Right ventricle myocardium superior (tissue), 1 donor: ENCODE measurements at places on chromosomes 11 and 22.

- no peak for DNase-seq
Measured at GRCh38 chr11:72828081-72828567, 13.9 kb downstream of the ATG16L2 start.

GRCh38 chr11:15730995-15731385 lies 616.3 kb downstream of the INSC start:
- DNase-seq = no peak

DNA sequence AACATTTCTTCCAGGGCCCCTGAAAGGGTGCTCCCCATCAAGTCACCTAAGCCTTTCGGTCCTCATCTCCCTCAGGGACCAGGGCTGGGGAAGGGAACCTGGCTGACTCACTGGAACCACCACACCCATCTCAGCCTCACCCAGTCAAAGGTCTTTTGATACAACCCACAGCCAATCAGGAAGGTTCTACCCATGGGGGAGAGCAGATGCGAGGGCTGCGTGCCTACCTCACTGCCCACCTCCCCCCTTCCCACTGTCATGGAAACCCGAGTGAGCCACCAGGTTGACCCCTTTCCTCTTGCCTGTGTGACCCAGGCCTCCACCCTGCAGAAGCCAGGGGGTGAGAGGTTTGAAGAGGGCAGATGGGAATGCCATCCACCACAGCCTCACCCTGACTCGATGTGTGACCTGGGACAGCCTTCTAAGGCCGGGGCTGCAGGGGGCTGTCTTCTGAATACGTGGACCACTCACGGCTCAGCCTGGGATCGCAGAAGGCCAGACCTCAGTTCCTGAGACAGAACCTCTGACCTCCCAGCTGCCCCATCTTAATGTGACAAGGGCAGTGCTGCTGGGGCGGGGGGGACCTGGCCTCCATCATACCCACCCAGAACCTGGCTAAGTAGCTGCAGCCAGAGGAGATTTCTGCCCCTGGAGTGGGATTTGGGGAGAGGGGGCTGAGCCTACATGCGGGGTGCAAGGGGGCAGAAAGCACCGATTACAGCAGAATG lies 2.7 kb downstream of the MDK start:
- no peak for DNase-seq

- DNase-seq = peak; percentile 44
Measured at GRCh38 chr11:69106031-69106811, 49.5 kb upstream of the SMIM38 start.

DNA sequence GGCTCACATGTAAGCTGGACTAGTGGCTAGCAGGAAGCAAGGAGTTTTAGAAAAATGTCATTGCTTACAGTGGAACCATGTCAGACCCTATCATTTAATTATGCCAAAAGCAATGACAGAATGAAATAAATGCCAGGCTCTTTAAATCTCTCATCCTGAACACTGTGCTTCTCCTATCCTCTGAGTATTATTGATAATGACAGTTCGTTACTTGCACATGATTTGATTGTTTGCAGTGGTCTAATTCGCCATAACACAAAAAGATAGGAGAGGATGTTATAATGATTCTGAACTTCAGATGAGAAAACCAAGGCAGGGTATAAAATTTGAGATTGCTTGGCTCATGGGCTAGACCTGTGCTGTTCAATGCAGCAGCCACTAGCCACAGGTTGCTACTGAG lies 68.2 kb downstream of the FLI1 start:
- DNase-seq = no peak

- no peak for DNase-seq
Measured at GRCh38 chr22:38513063-38513462, 7.0 kb upstream of the DDX17 start.

DNA sequence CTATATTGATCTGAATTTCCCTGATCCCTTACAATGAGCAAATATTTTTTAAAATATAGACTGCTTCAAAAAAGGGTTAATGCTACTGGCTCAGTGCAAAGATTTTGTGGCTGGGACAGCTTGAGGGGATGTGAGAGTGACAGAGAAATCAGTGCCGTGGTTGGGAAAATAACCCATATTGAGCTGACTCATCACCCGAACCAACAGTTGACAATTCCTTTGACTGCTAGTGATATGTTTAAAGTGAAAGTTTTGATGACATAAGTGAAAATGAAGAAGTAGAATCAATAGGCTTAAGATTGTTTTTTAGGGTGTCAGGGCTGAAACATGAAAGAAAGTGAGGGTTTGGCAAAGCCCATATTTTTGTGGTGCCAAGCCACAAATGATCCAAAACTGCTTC lies 257.1 kb upstream of the TENM4 start:
- DNase-seq = no peak

- DNase-seq = no peak
Measured at GRCh38 chr11:23569134-23569533, 708.9 kb upstream of the CCDC179 start.

DNA sequence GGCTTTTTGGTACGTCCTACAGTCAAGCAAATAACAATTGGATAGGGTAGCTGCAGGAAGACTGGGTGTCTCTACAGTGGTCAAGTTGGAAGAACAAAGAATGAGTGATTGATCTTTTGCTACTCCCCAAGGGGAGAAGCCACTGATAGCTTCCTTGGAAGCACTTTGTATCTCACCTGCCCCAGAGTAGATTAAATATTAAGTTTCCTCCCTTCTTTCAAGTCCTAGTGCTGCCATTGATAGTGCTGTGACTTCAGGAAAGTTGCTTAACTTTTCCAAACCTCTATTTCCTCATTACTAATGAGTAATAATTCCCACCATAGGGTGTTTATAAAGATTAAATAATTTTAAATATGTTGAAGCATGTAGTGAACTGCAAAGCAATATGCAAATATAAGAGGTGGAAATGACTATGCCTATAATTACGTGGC lies 35.6 kb upstream of the EHF start:
- DNase-seq = no peak

DNA sequence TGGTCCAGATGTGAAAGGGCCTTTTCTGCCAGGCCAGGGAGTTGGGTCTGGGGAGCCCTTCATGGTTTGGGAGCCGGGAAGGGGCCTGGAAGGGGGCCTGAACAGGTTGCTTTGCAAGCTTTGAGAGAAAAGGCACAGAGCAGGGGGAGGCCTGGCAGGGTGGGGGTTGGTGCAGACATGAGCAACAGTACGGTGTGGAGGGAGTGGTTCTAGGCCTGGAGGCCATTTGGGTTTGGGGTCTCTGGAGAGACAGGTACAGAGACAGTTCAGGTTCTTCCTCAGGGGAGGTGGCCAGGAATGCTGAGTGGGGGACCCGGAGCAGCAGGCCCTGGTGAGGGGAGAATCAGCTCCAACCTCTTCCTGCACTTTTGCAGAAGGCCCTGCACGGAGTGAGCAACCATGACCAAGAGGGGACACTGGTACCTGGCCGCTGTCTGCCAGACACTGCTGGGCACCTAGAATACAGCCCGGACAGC lies 1.4 kb downstream of the KDELR3 start:
- no peak for DNase-seq

- no peak for DNase-seq
Measured at GRCh38 chr11:26204839-26205238, 127.1 kb upstream of the ANO3 start.

- DNase-seq = no peak
Measured at GRCh38 chr22:42025421-42025820, 26.8 kb downstream of the WBP2NL start.

- peak; percentile 70 for DNase-seq
Measured at GRCh38 chr22:49724893-49725489, 102.7 kb downstream of the BRD1 start.

DNA sequence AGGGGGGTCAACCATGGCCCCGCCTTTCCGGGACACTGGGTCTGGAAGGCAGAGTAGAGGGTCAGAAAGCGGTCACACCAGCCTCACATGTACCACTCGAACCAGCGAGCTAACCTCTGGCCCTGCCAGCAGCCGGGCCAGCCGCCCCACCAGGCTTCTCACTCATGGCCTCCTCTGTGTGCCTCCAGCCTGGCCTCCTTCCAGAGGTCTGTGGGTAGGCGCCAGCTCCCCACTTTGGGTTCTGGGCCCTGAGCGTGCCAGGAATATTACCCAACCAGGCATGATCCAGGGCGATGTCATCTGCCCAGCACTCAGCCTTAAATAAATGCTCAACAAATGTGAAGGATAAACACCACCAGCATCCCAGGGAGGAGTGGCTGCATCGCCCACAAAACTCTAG lies 5.8 kb downstream of the SCUBE1 start:
- no peak for DNase-seq

- DNase-seq = no peak
Measured at GRCh38 chr11:94786264-94787126, 18.3 kb downstream of the AMOTL1 start.

DNA sequence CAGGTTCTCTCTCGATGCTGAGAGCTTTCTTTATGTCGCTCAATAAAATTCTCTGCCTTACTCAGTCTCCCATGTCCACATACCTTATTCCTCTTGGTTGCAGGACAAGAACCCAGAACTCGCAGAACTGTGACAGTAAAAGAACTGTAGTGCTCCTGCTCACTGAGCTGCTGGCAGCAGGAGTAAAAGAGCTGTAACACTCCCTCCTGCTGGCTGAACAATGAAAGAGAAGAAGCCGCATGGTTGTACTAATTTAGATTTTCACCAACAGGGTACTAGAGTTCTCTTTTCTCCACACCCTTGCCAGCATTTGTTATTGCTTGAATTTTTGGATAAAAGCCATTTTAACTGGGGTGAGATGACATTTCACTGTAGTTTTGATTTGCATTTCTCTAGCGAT lies 433.2 kb downstream of the GUCY1A2 start:
- DNase-seq = no peak

DNA sequence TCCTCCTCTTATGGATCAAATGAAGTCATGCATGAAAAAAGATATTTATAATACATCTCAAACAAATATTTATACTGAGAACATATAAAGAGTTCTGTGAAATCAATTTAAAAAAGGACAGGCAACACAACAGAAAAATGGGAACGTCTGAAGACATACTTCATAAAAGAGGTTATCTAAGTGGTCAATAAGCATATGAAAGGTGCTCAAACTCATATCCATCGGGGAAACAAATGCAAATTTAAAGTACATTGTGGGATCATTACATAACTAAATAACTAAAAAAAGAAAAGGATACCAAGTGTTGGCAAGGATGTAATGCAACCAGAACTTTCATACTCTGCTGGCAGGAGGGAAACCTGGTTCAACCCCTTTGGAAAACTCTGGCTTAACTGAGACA lies 22.3 kb downstream of the TPST2 start:
- DNase-seq = no peak

DNA sequence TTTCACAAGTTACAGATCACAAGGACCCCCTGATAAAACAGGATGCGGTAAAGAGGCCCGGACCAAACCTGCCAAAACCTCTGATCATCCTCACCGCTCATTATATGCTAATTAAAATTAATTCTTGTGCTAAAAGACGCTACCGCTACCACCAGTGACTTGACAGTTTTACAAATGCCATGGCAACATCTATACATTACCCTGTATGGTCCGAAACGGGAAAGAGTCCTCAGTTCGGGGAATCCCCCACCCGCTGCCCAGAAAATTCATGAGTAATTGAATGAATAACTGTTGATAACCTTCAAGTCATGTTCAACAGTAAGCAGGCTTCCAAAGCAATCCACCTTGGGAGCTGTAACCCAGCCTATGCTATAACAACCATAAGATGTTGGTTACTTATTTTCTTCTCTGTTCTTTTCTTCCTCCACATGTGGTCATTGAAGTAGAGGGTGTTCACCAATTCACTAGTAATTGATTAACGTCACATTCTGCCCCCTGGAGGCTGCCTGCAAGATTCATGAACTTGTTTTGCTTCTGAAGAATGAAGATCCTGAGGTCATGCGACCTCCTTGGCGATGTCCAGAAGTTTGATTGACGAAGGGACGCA lies 20.6 kb downstream of the APOBEC3H start:
- no peak for DNase-seq

DNA sequence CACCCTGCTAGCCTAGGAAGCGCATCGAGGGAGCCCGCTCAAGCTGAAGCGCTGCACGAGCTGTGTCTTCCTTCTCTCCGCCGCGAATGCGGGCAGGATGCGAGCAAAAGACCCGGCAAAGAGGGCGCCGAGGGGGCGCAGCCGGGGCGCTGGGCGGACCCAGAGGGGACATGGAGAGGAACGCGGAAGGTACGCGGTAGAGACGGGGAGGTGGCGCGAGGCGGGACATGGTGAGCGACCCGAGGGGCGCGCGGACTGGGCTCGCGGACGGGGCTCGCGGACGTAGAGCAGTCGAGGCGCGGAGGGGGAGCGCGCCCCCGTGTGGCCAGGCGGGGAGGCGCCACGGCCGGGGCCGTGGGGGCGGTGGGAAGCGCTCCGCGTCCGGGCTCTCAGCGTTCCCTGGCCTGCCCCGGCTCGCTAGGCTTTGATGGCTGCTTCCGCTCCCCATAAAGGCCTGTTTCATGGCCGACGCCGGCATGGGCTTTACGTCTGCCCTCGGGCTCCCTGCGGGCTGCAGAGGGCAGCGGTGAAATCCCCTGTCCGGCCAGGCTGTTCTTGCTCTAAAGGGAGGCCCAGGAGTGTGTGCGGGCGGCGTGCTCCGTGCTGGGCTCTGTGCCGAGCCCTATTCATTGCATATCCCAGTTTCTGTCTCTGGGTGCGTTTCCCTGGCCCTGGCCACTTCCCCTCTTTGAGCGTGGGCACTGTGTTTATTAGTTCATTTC lies 31.2 kb upstream of the TRIM29 start:
- peak; percentile 77 for DNase-seq

- DNase-seq = no peak
Measured at GRCh38 chr22:17336061-17336460, 33.2 kb upstream of the CECR2 start.

DNA sequence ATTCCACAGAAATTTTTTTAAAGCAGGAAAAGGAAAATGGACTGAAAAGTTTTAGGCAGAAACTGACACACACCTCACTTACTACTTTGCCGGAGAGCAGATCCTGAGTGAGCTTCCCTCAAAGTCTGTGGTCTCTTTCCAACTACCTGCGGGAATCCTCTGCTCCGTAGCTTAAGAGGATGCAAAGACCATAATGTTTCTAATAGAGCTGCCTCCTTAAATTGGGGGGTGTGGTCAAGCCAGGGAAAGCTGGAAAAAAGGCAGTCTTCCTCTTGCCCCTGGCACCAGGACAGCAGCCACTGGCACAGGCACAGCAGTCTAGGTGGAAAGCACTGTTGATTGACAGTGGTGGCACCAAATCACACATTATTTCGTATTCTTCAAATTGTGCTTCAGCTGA lies at the start of gene ETS1:
Gene ETS1 (minus strand): TSS at position 144 of the 400 bp plus-strand sequence. CDS start 14,428 bp downstream, outside the sequence.
- DNase-seq = no peak

DNA sequence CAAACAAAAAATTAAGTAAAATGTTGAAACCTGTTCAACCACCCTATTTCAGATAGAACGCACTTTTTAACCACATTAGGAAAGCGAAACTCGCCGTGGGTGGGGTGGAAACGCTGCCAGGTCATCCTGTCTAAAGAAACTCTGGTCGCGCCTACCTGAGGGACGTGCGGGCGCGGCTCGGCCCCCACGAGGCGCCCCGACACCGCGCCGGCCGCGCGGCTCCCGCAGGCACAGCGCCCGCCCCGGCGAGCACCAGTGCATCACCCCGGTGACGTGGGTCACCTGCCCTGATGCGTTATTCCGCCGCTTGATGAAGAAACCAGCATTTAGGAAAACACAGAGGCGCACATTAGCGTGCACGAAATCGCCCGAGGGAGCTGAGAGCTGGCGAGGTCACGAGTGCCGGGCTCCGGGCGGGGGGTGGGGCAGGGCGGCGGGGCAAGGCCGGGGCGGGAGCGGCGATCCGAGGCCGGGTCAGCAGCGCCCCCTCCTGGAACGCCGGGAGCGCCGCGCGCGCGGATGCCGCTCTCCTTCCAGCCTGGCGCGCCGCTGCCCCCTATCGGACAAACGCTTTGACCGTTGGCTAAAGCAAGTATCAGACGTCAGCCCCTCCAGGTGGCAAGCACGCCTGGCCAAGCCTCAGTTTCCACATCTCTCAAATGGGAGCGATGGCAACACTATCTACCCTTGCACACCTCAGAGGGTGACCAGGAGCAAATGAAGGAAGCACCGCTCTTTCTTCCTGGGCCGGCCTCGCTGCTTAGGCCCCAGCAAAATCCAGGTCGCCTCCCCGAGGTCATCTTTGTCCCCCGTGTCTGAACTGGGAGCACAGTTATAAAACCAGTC lies 15.7 kb upstream of the SNX32 start:
- DNase-seq = peak; percentile 98
